ENCODE measurements at places on chromosomes 7 and 10.

- no peak for DNase-seq
Observed at GRCh38 chr7:81719865-81720264, 50.0 kb downstream of the HGF start.

DNA sequence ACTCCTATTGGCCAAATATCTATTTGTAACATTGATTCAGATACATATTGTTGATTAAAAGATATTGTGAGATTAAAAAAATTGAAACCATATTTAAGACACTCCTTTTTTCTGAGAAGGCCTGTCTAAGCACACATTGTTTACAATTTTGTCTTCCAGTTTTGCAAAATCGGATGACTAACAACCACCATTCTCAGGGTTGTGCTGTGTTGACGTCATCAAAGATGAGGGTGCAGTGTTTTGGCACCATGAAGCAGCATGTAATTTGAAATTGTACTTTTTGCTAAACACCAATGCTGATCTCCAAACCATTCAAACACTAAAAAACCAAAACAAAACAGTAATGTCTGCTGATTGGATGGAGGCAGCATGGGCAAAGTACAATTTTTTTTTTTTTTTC lies 7.4 kb downstream of the CREB5 start:
- no peak for DNase-seq

DNA sequence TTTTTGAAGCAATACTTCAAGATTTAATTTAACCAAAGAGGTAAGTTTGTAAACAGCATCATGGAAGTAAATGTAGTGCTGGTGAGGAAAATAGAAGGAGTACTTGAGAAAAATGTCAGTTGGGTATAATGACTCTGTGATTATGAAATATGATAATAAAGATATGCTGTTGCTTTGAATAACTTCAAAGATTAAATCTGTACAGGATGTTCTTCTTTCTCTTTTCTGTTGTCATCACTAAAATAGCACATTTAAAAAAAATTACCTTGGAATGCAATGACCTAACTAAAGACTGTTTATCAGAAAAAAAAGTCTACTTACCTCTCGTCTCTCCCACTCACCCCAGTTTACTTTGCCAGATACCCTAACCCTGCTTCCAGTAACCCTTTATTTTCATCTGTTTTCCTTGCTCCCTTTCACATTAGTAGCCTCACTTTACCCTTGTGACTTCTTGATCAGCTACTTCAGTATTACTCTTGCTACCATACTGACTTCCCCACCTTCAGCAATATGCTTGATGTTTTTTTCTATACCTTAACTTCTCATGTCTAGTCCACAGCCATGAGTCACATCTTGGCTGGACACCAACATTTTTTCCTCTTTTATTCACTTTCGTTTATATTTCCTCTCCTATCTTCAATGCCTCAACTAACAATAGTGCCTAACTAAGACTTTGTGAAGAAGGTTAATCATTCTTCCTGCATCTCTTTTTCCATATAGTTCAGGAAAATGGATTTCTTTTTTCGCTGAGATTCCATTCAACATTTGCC lies 29.7 kb upstream of the TAS2R16 start:
- DNase-seq, result no peak

- DNase-seq, result no peak
Observed at GRCh38 chr10:131772441-131772840, 128.4 kb upstream of the PPP2R2D start.

DNA sequence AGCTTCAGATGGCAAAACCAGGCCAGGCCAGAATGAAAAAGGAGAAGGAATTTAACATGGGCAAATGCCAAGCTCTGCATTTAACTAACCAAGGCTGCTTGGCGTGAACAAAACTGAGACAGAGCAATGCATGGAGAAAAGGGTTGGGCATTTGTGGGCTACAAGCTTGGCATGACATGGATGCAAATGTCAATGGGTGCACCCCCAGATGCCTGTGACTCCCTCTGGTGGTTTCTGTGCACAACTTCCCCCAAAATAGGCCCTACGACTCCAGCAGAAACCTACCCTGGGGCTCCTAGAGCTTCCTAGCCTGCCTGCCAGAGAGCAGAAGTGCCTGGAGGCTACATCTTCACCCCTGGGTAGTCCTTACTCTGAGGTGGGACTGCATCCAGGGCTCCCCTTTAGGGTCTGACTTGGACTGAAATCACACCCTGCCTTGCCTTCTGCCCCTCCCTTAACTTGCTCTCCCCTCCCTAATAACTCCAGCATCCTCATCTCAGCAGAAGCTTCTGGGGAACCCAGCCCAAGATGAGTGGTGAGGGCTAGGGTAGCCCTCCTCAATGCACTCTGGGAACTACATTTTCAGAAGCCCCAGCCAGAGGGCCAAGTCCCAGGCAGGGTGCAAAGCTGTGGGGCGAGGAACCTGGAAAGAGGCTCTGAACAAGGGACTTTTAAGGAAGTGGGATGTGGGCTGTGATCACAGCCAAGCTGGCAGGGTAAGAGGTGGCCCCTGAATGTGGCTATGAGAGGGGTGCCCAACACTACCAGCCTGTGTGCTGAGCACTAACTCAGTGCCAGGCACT lies 11.3 kb downstream of the GPRIN2 start:
- no peak for DNase-seq

DNA sequence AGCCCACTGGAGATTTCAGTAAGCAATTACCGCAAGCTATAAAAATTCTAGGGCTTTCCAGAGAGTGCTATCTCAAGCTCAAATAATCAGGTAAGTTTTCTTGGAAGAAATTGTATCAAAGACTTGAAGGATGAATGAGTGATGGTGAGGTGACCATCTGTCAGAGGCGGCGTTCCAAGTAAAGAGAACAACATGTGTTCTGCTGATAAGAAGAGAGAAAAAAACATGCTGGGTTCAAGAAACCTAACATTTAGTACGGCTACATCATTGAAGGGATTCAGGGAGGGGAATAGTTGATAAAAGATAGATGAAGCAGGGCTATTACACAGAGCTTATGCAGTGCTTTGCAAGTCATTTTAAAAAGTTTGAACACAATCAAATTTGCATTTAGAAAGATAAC lies 100.7 kb downstream of the GNAI1 start:
- no peak for DNase-seq

GRCh38 chr10:84360637-84361365 lies 32.4 kb downstream of the CCSER2 start:
- no peak for DNase-seq

DNA sequence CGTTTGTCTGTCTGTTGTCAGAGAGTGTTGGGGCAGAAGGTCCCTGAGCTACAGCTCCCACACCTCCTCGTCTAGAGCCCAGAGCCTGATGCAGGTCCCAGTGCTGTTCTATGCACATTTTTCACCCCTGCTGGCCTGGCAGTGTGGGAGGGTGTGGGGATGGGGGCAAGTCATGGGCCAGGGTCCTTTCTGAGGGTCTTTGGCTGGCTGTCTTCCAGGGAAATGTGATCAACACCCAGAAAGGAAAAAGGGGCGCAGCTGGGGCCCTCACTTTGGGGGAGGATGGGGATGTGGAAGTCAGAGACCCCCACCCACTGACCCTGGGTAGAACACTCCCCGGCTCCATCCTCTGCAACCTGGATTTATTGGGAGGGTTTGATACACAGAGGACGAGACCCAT lies 50.0 kb upstream of the ZNF716 start:
- no peak for DNase-seq

- no peak for DNase-seq
Observed at GRCh38 chr7:141663081-141663849, 38.7 kb downstream of the DENND11 start.

- no peak for DNase-seq
Observed at GRCh38 chr7:50978633-50979215, 196.0 kb upstream of the GRB10 start.

DNA sequence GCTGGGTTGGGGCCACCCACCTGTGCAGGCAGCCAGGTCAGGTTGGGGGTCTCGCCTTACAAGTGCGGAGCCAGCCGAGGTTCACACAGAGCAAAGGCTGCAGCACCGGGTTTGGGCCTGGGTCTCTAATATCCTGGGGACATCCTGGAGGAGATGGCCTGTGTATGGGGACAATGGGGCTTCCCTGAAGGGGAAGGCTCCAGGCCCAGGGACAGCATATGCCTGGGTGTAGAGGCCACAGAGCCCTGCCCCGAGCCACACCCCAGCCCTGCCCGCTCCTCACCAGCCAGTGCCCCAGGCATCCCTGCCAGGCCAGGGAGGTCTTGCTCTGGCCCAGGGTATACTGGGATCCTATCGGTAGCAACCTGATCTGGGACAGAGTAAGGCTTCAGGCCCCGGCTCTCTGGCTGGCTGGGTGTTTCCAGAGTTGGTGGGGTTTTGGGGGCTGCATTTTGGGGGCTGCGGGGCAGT lies 9.1 kb downstream of the TTYH3 start:
- DNase-seq, result no peak
